NCI-H187 treated with DMSO at 0.1 percent for 48 hours (cell line): ENCODE measurements at places on chromosomes 3 and 15.

DNA sequence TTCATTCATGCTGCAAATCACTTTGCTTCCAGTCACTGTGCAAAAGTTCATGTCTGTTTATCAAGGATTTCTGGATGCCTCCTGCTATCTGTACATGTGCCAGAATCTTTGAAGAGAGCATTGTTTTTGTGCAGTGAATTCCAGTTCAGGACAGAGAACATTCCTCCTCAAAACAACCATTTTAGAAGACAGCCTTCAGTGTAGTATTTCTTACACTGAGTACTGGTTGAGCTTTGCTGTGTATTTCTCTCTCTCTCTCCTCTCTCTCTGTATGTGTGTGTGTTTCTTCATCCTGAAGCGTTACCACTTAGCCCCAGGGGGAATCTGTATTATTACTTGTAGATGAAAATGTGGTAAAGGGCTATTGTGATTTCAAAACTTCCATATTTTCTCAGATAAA lies 123.8 kb upstream of the CHL1 start:
- DNase-seq, result no peak

GRCh38 chr3:155712008-155712407 lies 32.9 kb downstream of the PLCH1 start:
- no peak for DNase-seq

- DNase-seq, result peak; percentile 5
These were observed 17.4 kb upstream of the SHF start for GRCh38 chr15:45205192-45205591.

GRCh38 chr3:188578576-188579363 lies 424.8 kb downstream of the LPP start:
- DNase-seq, result no peak

- no peak for DNase-seq
These were observed 2.8 kb upstream of the ISG20 start for GRCh38 chr15:88636050-88636449.

DNA sequence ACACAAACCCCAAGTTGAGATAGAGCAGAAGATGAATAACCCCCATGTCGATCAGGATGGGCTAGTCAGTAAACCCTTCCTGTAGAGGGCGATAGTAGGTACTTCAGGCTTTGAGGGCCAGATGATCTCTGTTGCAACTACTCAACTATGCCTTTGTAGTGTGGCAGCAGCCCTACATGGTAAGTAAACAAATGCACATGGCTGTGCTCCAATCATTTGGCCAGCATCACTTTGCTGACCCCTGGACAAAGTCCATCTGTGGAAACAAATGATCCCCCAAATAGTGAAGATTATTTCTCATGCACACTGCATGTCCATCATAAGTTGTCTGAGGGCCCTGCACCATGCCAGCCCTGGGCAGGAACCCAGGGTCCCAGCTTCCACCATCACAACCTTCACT lies 402.2 kb upstream of the PROK2 start:
- DNase-seq, result no peak

DNA sequence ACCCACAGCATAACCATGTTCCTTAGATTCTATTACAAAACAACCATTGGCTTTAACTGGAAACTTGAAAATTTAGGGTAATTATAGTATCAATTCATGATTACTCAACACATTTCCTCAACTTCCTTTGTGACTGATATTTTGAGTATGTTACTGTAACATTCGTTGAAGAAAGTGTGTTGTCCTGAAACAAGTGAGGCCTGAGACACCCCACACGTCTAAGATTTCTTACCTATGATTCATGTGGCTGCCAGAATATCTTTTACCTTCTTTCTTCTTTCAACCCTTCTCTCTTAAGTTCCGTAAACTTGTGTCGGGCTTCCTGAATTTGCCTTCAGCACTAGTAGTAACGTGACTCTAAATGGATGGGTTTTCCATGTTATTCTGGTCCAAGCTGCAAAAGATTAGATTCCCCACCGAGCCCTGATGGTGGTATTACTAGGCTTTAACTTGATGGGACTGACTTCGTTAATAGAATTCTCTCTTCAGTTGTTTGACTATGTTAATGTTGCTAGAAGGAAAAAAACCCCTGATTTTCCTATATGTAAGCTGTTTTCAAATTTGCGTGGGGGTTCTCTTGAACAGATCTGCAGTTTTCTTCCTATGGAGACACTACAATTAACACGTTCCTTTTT lies 296.0 kb upstream of the ICE2 start:
- no peak for DNase-seq

DNA sequence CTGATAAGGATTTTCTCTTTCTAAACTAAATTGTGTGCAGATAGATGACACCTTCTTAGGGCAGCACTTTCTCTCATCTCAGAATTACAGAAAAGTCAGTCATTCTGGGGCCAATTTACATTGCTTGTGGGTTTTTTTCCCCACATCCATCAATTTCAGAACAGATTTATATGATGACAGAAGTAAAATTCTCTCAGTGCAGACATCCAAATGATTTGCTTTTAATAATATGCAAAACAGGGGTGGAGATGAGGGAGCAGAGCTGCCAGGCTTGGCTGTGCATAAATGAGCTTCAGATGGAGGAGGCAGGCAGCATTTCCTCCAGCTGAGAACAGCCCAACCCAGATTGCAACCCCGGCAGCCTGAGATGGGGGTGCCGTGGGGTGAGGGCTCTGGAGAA lies 44.0 kb downstream of the EDEM1 start:
- DNase-seq, result no peak

DNA sequence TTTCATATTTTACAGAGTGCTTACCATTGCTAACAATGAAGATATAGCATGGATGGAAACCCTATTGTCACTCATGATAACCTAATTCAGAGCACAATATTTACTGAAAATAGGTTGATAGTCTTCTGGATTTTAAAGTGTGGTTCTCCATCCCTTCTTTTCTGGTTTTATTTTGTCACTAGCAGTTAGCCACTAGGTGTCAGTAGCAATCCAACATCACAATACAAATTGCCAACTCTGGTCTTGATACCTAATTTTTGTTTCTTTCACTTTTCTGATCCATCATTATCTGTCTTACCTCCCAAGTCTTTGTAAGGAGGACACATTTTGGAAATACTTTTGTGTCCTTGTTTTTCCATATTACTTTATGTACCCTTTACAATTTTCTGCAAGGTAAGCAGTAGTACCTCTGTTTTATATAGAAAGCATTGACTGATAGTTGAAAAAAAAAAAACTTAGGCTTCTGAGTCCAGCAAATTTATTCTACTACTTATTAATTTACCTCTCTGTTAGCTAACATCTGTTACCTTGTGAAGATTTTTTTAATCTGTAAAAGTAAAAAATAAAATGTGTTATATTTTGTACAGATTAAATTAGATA lies 28.3 kb upstream of the CRYBG3 start:
- DNase-seq, result no peak

GRCh38 chr3:54180921-54181320 lies 58.6 kb downstream of the CACNA2D3 start:
- DNase-seq, result no peak

GRCh38 chr15:92870010-92870591 lies 30.0 kb upstream of the CHD2 start:
- DNase-seq, result no peak

DNA sequence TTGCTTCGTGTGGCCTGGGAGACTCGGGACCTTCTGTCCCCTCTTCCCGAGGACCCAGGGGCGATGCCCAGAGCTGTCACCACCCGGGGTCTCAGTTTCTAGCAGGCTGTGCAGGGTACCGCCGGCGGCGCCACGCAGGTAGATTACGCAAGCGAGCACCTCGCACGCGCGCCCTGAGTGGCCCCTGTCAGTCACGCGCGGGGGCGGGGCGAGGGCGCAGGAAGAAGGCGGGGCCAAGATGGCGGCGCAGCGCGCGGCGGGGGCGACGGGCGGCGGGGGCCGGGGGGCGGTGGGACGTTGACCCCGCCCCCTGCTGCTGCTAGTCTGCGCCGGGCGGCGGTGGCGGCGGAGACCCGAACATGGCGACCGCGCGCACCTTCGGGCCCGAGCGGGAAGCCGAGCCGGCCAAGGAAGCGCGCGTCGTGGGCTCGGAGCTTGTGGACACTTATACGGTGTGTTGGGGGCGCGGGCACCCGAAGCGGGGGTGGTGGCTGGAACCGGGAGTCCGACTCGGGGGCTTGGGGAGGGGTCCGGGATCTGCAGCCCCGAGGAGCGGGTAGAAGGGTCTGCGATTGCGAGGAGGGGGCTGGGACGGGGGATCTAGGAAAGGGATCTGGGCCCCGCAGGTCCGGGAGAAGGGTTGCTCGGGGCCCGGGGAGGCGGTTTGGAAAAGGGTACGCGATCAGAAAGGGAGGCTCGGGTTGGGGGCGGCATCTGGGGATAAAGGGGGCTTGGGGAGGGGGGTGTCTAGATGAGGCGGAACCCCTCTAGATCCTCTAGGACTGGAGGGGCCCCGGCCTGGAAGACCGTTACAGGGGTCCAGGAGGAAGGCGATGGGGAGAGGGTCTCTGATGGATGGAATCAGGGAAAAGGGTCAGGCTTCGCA lies at the start of gene NISCH:
NISCH (plus strand) TSS at position 322 of the 886 bp plus-strand sequence; CDS start at position 360, 38 bp downstream.
- no peak for DNase-seq

- no peak for DNase-seq
These were observed 97.7 kb upstream of the PHLDB2 start for GRCh38 chr3:111761309-111761795.

GRCh38 chr3:186171521-186171920 lies 62.6 kb upstream of the ETV5 start:
- DNase-seq, result no peak
